Smooth muscle cell of trachea (primary cell): ENCODE measurements at places on chromosomes 1 and 21. TPM values are rescaled to one million over a fixed set of nuclear protein-coding genes. Genes with fewer than 3 reads are reported as not detected.

KLHDC7A gene
- not detected in 2 replicates for total RNA-seq

CFAP45 gene
- 1.0 and 1.3 TPM in 2 replicates for total RNA-seq

ZNF648 gene
- total RNA-seq: not detected in 2 replicates

LMOD1 gene
- 7.7 and 22.2 TPM in 2 replicates for total RNA-seq

FCRLA gene
- total RNA-seq: 1.5 and 2.3 TPM in 2 replicates

LCE3E gene
- not detected in 2 replicates for total RNA-seq

TDRD5 gene
- not detected in 2 replicates for total RNA-seq

NUDT4B gene
- 8.3 and 17.0 TPM in 2 replicates for total RNA-seq

LCE2B gene
- not detected in 2 replicates for total RNA-seq

SPATA21 gene
- 0.17 TPM in 1 of 2 replicates, not detected in the other for total RNA-seq

NHLH1 gene
- total RNA-seq: not detected in 2 replicates

HS2ST1 gene
- total RNA-seq: 36.1 and 53.1 TPM in 2 replicates

ZNF691 gene
- 10.5 and 12.7 TPM in 2 replicates for total RNA-seq
